ENCODE measurements at places on chromosomes 7 and 10. TPM values are rescaled to one million over a fixed set of nuclear protein-coding genes. Genes with fewer than 3 reads are reported as not detected.

DNA sequence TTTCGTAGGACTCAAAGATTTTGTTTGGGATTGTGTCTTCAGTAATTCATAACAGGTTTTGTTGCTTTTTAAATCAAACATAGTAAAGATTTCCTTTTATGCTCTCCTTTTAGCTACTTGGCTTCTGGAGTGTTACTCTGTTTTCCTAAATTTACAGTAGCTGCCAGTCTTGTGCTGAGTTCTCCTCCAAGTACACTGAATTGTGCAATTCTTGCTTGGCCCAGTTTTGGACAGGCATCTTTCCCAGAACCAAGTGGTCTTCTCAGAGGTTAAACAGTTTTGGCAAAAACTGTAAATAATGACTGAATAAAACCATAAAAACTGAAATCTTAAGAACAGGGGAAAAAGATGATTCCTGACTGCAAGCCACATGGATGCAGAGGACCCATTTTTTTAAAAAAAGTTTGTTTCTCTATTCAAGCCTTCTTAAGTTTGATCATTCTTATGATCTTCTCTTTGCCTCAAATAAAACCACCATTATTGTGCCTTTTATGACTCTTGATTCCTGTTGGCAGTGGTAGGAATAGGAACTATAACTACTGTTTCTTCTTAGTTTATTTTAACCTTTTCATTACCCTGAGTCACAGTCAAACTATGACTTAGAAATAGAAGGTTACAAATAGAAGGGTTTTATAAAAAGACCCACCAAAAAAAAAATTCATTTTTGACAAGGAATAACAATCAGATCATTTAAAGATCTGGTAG is 88.0 kb downstream of the MDFIC start:
- DNase-seq: no peak

DNA sequence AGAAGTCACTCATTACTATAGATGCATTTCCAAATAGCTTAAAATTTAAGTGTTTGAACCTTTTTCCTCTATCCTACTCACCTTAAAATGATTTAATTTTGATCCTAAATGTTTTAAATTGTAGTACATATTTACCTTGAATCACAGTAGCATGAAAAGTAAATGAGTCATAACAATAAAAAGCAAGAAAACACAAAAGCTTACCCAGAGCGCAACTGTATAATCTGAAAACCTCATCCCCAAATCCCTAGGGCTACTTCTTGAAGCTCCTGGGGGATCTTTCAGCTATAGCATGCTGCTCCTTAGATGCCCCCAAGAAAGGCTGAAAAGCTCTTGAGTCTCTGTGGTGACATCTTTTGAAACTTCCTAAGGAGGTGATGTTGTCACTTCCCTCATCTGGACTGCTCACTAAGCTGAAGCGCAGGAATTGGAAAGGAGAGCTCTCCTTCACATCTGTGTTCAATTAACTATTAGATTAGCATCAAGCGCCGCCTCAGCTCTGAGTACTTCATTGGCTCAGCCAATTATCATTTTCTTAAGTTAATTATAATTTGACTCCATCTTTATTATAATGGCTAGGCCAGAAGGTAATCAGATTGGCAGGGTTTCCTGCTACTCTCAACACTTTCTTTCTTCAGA is 60.2 kb downstream of the SEMA3E start:
- no peak for DNase-seq

- no peak for DNase-seq
These were observed 50.4 kb downstream of the RBM33 start for GRCh38 chr7:155694851-155695250.

SEMA3E gene
- total RNA-seq: 0.12 TPM

DNA sequence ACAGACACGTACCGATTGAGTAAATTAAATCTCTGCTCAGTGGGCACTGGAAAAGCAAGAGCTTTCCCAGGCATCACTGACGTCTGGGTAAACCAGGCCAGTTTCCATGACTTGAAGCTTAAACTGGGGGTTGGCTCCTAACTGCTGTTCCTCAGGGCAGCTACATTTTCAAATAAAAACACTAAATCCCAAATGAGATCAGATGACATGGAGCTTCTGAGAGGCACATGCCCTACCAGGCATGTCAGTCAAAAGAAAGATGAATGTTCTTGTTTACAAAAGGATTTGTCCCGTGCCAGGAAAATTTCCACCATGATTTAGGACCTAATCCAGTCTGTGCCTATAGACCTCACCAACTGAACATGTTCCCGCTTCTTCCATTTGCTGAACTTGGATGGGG is 220.2 kb downstream of the KCNMA1 start:
- DNase-seq: no peak

COL17A1 gene
- total RNA-seq: 0.32 TPM

- DNase-seq: no peak
These were observed 382.9 kb upstream of the NPVF start for GRCh38 chr7:25611196-25611595.

DNA sequence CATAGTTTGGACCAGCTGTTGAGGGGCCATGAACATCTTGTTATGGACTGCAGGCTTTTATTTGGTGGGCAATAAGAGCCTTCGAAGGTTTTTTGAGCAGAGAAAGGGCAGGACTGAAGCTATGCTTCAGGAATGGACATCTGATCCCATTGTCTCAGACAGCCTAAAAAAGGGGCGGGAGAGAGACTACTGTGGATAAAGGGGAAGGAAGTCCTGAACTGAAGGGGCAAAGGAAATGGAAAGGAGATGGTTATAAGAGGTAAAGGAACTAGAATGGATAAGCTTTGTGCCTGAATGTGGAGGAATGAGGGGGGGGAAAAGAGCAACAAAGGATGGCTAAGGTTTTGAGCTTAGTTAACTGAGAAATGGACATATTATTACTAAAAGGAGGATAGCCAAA is 172.5 kb downstream of the SKAP2 start:
- DNase-seq: no peak

SPDYE5 gene
- not detected for total RNA-seq

- DNase-seq: no peak
These were observed 54.1 kb downstream of the ZNF467 start for GRCh38 chr7:149719050-149719899.

DNA sequence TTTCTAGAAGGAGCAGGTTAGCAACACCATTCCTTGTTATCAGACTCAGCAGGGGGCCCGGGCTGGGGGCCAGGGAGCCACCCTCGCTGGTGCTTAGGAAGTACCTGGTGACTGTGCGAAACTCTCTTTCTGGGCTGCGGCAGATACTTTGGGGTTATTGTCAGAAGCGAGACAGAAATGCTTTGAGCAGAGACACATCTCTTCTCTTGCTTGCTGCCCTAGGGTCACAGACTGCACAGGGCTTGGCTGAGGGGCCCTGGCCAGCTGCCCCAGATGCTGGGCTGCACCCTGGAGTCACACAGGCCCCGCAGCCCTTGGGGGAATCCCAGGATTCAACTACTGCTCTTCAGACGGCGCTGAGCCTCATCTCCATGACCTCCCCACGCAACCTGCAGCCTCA is 91.9 kb downstream of the WDFY4 start:
- DNase-seq: no peak

GRCh38 chr7:11170175-11170574 is 196.5 kb downstream of the PHF14 start:
- no peak for DNase-seq

CALHM1 gene
- not detected for total RNA-seq

DNA sequence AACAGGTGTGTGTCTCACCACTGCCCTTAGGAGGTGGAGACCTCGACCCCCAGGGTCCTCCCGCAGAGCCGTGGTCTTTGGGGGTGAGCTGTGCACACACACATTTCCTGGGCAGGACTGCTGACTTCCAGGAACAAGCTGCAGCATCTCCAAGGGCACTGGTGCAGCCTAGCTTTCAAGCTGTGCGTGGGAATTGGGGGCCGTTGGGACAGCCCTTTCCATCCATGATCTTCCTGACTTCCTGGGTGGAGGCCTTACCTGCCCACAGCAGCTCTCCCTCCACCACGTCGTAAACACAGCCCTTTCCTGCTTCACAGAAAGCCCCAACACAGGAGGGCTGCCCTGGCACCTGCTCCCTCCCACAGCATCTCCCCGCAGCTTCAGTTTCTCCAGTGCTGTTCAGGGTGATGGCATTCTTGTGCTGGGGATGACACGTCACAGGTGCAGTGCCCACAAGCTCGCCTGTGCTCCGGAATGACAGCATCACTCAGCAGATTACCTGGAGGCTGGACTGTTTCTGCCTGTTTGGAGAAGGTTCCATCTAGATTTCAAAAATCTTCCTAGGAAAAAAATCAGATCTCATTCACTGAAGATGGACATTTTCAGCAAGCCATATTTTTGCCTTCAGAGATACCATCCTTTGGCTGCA is 208.0 kb upstream of the PPP2R2D start:
- no peak for DNase-seq

DNA sequence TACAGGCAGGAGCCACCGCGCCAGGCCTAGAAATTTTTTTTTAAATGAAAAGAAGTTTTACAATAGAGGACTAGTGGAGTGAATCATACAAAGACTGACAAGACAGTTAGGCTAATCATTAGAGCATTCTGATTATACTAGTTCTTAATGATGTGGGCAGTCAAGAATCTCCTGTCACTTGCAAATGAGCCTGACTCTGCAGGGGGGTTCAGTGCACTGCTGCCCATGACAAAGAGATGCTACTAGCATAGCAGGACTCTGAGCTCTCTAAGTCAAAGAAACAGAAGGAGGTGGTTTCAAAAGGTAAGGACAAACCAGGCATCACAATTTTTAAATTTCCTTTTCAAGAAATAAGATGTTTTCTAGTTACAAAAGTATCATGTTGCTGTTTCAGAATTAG is 59.0 kb downstream of the CCDC6 start:
- DNase-seq: no peak

- DNase-seq: no peak
These were observed 611.8 kb downstream of the CALN1 start for GRCh38 chr7:71800321-71800720.

LIPK gene
- not detected for total RNA-seq

MMP21 gene
- not detected for total RNA-seq

POU6F2 gene
- total RNA-seq: not detected

PVRIG gene
- total RNA-seq: not detected

DNA sequence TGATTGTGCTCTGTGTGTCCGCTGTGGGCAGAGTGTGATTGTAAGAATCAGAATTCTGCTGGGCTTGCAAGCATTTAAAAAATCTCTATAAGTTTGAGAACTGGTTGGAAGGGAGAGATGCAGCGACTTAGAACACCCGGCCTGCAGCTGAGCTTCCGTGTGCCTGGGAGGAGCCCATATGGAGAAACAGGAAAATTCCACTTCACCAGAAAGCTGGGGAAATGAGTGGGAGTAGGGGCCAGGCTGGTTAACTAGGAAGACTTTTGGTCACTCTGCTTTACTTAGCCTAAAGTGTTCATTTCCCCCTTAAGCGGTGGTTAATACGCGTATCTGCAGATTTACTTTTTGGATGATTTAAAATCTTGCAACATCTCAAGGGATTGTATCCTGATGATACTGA is 72.2 kb downstream of the TCF7L2 start:
- DNase-seq: no peak

DNA sequence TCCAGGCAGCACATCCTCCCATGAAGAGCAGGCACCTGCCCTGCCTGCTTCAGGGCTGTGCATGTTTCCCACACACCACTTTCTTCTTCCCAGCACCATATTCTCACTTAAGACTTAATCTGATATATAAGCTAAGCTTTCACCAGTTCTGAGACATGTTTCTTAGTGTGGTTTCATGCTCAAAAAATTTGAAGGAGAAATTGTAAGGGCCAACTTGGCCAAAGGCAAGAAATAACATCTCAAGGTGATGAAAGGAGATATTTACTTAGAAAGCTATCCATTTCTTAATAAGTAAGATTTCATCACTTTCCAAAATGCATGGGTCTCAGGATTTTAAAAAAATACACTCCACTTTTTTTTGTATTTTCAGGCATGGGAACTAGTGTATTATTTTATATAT is 468.1 kb upstream of the AKR1E2 start:
- DNase-seq: no peak

DNA sequence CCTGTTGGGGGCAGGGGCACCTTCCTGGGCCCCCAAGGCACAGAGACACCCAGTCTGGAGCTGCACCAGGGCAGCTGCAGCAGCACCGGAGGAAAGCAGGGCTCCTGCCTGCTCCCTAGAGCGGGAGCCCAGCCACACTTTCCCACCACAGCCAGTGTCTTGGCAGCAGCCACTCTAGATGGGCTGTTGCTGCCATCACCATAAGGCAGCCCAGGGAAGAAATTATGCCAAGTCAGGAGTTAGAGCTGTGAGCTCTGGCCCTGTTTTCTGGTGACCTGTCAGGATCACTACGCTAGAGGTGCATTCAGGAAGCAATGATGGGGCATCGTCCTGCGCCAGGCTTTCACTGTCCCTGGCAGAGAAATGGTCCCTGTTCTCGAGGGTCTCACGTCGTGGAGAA is 38.0 kb upstream of the ZNRF2 start:
- peak; percentile 46 for DNase-seq

- no peak for DNase-seq
These were observed 221.2 kb downstream of the PLXNA4 start for GRCh38 chr7:132355048-132355447.

DNA sequence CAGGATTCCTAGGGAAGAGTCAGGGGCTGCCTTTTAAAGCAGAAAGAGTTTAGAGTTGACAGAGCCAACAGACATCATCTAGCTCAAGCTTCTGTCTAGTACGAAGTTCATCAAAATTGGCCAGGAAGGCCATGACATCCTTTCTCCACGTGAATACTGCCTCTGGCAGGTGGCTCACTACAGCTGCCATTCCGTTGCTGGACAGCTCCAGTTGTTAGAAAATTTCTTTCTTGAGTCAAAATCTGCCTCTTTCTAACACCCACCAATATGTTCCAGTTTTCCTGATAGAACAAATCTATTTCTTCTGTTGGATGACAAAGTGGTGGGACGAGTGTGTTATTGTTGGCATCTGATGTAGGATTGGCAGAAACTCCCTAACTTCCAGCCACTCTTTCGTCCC is 154.9 kb downstream of the ADRA2A start:
- DNase-seq: no peak

DNA sequence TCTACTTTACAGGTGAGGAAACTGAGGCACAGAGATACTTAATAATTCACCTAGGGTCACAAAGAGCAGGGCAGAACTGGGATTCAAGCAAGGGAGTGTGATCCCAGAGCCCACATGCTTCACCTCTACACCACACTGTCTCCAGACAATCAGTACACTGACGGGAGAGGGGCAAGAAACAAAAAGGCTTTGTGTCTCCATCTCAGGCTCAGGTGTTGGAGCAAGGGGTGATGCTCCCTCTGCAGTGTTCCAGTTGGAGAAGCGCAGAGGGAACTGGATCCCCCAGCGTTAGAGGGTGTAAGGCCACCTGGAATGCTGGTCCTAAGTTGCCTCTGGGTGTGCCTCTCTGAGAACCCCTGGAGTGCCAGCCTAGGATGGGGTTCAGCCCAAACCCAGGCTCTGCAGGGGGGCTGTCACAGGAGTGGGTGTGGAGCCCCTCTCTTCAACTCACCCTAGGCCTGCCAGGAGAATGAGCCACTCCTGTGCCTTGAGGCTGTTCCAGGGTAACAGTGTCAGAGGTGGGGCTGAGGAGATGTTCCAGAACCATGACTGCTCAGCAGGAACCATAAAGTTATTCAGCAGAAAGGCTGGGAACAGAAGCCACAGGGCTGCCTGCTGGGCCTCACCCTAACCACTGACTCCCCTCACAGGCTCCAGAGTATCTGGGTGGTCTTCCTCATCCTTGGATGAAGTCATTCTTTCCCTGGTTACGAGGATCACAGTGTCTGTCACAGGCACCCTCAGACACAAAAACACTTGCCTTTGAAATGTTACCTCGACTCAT is 5.5 kb downstream of the RBP4 start:
- no peak for DNase-seq

Measured in left ventricle myocardium superior (tissue), 1 donor.